ENCODE measurements at places on chromosomes 13 and 19. TPM values are rescaled to one million over a fixed set of nuclear protein-coding genes. Genes with fewer than 3 reads are reported as not detected.

GRCh38 chr13:111662451-111662850, 342.0 kb downstream of the TEX29 start:
- DNase-seq = no peak

- DNase-seq = no peak
Observed at GRCh38 chr13:32087955-32088747, 56.6 kb downstream of the FRY start.

Gene SHISA2
- 0.58 TPM for total RNA-seq

GRCh38 chr13:28425793-28426192, 69.1 kb downstream of the FLT1 start:
- DNase-seq = no peak

DNA sequence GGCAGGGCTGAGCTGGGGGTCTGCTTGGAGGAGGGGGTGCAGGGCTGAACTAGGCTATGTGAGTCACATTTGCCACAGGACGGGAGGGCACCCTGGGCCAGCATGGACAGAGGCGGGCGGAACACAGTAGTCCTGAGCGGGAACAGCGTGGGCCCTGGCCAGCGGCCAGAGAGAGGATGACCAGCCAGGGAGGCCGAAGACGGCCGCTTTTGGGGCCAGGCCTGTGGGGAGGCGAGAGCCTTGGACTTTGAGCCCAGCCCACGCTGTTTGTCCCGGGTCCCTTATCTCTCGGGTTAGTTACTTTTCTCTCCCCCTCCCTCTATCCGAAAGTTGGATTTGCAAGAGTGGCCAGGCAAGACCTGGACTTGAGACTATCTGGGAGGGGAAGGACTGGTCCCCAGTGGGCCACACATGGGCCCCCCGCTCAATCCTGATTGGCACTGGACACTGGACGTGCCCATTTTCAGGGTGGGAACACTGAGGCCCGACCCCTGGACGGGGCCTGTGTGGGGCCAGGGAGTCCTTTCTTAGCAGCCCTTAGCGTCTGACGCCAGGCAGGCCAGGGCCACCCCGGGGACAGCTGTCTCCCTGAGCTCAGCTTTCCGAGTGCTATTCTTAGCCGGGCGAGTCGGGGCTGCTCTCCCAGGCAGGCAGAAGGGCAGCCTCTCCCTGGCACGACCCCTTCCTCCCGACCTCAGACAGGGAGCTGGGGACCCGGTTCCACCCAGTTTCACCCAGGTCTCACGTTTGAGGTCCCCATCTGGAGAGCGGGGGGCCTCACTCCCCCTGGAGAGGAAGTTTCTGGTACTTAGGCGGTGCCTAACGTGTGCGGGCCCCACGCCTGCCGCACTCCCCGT, 833 bp downstream of the GAMT start:
- no peak for DNase-seq

DNA sequence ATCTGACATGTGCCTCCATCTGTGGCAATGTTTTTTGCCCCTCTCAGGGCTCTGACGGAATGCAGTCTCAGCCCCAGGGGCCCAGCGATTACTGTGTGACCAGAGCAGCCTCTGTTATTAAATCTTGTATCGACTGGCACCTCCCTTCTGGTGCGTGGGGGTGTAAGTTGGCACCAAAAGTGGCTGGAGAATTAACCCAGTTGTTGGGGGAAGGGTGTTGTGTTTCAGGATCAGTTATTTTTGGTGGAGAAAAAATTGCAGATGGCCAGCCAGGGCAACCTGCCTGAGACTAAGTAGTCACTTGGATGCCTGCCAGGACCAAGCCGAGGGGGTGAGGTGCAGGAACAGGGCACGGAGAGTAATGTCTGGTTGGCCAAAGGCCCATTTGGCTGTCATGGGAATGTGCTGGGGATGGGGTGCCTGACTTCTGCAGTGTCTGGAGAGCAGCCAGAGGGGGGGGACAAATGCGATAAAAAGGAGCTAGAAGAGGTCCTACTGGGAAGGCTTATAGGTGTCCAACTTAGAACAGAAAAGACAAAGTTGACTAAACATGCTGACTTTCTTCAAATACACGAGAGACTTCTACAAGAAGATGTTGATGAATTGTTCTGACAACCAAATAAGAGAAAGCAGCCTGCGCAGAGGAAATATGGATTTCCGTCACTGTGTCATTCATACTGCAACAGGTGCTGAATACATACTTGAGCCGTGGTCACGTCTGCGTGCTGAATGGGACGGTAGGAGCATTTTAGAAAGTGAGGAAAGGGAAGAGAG, 69.8 kb downstream of the SIAH3 start:
- no peak for DNase-seq

Gene KCNRG
- total RNA-seq = 0.31 TPM

DNA sequence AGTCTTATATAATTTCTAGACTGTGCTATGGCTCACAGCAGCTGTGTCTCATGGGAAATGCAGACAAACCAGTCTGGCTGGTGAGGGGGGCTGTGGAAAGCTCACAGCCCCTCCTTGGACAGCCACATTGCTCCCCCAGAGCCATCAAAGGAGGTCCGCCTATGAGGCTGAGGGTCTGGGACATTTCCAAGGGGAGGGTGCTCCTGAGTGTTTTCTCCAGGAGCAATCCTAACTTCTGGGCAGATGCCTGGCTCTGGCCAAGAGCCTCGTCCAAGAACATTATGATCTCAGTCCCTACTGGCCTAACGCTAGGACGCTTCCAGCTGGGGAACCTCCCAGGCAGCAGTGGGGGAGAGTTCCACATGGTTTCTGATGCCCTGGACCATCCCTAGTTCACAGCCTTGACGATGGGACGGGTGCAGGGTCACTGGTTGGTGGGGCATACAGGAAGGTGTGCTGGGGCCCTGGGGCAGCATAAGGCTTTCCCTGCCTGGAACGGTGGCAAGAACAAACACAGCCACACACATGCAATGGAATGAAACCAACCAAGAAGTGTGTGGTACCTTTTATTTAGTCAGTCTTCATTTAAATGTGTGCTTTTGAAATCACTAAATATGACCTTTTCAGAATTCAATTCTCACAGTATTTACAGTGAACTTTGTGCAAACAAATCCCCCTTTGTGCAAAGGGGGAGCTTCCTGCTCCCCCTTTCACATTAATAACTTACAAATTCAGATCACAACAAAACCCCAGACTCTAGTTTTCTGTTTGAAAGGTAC, 60.6 kb downstream of the CDADC1 start:
- no peak for DNase-seq

GRCh38 chr19:55643887-55644176, 383 bp downstream of the ZNF581 start:
- DNase-seq = no peak

DNA sequence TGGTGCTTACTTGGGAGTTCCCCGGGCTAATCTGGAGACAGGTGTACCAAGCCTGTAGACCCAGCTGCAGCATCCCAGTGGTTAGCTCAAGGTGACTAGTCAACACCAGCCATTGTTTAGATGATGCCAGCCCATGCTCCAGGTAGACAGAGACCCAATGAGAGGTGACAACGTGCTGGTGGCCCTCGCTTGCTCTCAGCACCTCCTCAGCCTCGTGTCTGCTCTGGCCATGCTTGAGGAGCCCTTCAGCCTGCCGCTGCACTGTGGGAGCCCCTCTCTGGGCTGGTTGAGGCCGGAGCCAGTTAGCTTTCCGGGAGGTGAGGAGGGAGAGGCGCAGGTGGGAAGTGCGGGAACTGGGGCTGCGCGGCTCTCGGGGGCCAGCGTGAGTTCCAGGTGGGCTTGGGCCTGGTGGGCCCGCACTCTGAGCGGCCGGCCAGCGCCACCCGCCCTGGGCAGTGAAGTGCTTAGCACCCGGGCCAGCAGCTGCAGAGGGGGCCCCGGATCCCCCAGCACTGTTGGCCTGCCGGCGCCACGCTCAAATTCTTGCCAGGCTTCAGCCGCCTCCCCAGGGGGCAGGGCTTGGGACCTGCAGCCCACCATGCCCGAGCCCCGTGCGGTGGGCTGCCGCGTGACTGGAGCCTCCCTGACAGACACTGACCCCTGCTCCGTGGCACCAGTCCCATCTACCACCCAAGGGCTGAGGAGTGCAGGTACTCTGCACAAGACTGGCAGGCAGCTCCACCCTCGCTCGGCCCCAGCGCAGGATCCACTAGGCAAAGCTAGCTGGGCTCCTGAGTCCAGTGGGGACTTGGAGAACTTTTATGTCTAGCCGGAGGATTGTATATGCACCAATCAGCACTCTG, 85.9 kb upstream of the VSTM2B start:
- DNase-seq = no peak

DNA sequence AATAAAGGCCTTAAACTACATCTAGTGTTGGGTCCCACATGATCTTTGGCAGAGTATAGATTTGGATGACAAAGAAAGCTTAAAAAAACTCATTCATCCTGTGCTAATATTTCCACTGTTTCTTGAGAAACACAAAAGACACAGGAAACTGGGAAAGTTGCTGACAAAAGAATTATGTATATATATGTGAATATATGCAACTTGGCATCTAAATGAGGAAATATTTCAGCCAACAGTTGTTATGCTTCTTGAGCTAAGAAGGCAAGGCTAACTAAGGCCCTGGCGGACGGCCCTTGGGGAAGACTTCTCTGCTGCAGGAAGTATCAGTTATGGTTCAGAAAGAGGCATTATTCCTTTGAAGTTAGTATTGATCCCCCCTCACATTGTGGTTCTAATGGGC, 491.8 kb downstream of the DIAPH3 start:
- DNase-seq = no peak

DNA sequence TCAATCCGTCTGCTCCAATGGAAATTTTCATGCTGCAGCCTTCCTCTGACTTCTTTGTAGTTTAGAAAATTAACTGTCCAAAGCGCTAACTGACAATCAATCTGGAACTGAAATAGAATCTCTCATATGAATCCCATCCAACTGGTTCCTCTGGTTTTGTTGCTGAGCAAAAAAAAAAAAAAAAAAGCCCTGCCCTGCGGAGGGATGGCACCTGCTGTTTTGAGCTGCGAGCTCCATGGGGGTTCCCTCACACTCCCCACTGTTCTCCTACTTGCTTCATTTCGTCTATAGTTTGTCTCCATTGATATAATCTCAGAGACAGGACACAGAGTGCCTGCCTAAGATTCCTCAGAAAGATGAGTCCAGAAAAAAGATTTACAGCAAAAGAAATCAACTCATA, 33.4 kb downstream of the FAAP24 start:
- no peak for DNase-seq

GRCh38 chr13:93226623-93227279, at the start of gene GPC6:
Gene GPC6 (plus strand): TSS chr13:93226807.
- no peak for DNase-seq

DNA sequence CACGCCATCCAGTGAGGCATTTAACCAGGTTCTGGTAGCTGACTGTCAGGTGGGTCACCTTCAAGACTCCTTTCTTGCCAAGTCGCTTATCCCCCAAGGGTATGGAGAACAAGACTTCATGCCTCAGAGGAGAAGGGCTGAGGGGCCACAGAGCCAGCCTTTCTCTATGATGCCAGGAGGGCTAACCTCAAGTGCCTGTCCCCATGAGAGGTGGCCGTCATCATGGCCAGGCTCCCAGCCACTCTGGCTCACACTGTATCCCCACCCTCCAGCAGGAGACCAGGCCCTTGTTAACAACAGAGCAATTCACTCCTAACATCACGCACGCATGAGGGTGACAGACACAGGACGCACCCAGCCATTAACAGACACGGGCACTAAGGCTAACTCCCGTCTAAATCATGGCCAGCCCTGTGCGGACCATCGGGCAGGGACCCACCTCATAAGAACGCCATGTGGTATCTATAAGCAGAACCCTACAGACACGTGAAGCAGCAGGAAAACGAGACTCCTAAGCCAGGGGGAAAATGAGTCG, 38.6 kb upstream of the ISYNA1 start:
- no peak for DNase-seq

Gene KLK4
- total RNA-seq = not detected

- DNase-seq = no peak
Observed at GRCh38 chr13:51520524-51520923, 63.7 kb upstream of the WDFY2 start.

GRCh38 chr13:50780201-50781015, 63.1 kb downstream of the DLEU7 start:
- no peak for DNase-seq

DNA sequence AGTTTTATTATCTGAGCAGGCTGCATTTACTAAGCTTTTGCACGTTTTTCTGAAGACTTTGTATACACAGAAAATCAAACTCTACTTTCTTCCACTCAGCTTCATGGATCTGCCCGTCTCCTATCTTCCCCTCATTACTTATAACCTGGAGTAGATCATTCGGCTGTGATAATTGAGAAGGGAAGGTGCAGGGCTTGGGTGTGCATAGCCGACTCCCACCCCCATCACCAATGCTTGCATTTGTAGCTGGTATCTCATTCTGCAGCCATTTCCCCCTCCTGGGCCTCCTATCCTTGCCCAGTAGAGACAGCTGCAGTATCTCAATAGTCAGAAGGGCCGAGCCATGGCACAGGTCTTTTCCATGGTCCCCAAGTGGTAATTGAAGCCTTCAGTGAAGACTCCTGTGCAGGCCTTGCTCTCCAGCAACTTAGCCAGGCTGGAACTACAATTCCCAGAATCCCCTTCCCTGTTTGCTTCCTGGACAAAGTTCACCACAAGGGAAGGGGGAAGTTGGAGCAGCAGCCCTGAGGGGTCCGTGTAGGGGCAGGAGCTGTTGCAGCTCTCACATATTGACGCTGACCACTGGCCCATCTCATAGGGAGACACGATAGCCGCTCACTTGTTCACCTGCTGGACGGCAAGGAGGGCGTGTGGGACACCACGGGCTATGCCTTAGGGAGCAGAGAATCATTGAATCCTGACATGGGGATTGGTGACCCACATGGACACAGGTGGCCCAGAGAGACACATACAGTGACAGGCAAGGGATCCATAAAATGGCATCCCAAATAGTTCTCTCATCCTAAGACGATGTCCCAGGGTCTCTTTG, 2.1 kb upstream of the SIGLEC8 start:
- no peak for DNase-seq

Gene IL4I1
- total RNA-seq = 6.3 TPM

DNA sequence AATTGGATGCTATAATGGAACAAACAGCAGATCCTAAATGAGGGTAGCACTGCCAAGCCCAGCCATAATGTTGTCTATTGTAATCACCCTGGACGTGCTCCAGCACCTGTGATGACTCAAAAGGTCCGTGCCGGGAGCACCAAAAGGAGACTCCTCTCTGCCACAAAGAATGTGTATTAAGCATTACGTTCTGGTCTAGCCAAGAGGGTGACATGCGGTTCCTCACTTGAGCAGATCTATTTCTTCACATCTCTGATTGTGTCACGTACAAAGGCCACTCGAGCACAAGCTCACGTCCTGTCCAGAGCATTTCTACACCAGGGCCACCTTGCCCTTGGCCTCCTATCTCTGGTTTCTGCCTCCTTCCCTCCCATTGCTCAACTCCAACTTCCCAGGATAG, 219.9 kb upstream of the IRS2 start:
- no peak for DNase-seq

Gene SERPINE3
- not detected for total RNA-seq
